Lung microvascular endothelial cell (primary cell): ENCODE measurements at places on chromosomes 7 and 10.

- DNase-seq = no peak
Measured at GRCh38 chr7:106957766-106958165, 86.7 kb upstream of the PRKAR2B start.

DNA sequence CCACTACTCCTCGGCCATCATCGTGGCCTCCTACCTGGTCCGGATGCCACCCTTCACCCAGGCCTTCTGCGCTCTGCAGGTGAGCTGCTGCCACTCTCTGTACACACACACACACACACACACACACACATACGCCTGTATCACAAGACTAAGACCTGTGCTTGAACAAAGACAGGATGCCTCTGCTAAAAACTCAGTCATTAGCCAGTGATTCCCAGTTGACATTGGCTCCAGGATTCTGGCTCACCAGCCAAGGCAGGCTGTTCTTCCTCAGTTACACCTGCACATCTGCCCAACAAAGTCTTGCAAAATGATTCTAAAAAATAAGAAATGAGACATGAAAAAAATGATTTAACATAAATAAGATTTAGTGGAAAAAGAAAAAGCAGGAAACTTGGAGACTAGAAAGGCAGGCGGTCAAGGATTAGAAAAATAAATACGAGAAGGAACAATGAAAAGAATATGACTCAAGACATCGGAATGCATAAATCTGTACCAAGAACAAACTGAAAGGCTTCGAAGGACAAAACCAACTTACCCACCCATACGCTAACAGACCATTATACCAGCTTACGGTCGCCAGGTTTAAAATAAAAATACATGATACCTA is 7.4 kb upstream of the LRRC18 start:
- DNase-seq = no peak

- peak; percentile 95 for DNase-seq
Measured at GRCh38 chr10:13990392-13990805, 340.3 kb downstream of the FRMD4A start.

GRCh38 chr10:47378183-47378510 is 5.9 kb downstream of the ZNF488 start:
- DNase-seq = no peak
